ENCODE measurements at places on chromosomes 7 and 10. TPM values are rescaled to one million over a fixed set of nuclear protein-coding genes. Genes with fewer than 3 reads are reported as not detected.

NUP42 gene
- 22.4 TPM for total RNA-seq

CPN1 gene
- not detected for total RNA-seq

PRRT4 gene
- not detected for total RNA-seq

LIPK gene
- not detected for total RNA-seq

PLAU gene
- 27.9 TPM for total RNA-seq

AGR2 gene
- total RNA-seq, result not detected

APBB1IP gene
- total RNA-seq, result 14.8 TPM

TMUB1 gene
- total RNA-seq, result 18.1 TPM

OPN4 gene
- not detected for total RNA-seq

TMEM139 gene
- total RNA-seq, result not detected

JAKMIP3 gene
- total RNA-seq, result 0.29 TPM

DRGX gene
- under 0.01 TPM for total RNA-seq

BAMBI gene
- 13.6 TPM for total RNA-seq

HOXA3 gene
- total RNA-seq, result 4.0 TPM

NYAP1 gene
- total RNA-seq, result under 0.01 TPM

KCNIP2 gene
- 1.4 TPM for total RNA-seq

PLEKHS1 gene
- total RNA-seq, result not detected

AGBL3 gene
- 2.2 TPM for total RNA-seq

PITX3 gene
- total RNA-seq, result not detected

ADIRF gene
- total RNA-seq, result 18.3 TPM

CHAT gene
- total RNA-seq, result not detected

FAM237B gene
- total RNA-seq, result not detected

CLDN4 gene
- 0.59 TPM for total RNA-seq

ARHGEF35 gene
- 3.6 TPM for total RNA-seq

GFRA1 gene
- total RNA-seq, result 76.6 TPM

PNLIPRP1 gene
- total RNA-seq, result not detected

STAG3 gene
- 0.59 TPM for total RNA-seq

PRLHR gene
- total RNA-seq, result not detected

DLX6 gene
- 1.1 TPM for total RNA-seq

AKR1C1 gene
- total RNA-seq, result 140 TPM

SH2D4B gene
- total RNA-seq, result not detected

AGAP9 gene
- total RNA-seq, result 8.3 TPM

ELAPOR2 gene
- total RNA-seq, result 4.0 TPM

NAT16 gene
- total RNA-seq, result not detected

NUTM2B gene
- 0.88 TPM for total RNA-seq

PDZD7 gene
- total RNA-seq, result 0.72 TPM

EBLN1 gene
- not detected for total RNA-seq

TSC22D4 gene
- 19.4 TPM for total RNA-seq

ASAH2 gene
- 0.36 TPM for total RNA-seq

ZC3HAV1L gene
- 17.1 TPM for total RNA-seq

VGF gene
- 0.36 TPM for total RNA-seq

RAB19 gene
- not detected for total RNA-seq

SMO gene
- 23.9 TPM for total RNA-seq

PIP gene
- total RNA-seq, result not detected

OPALIN gene
- total RNA-seq, result not detected

AFAP1L2 gene
- total RNA-seq, result not detected

DGKI gene
- 23.3 TPM for total RNA-seq

ZNF425 gene
- 4.7 TPM for total RNA-seq

Data from osteoblast (primary cell).